ENCODE measurements at places on chromosomes 1 and 21.

GRCh38 chr21:15289896-15290841, 225.4 kb upstream of the NRIP1 start:
- DNase-seq = no peak

DNA sequence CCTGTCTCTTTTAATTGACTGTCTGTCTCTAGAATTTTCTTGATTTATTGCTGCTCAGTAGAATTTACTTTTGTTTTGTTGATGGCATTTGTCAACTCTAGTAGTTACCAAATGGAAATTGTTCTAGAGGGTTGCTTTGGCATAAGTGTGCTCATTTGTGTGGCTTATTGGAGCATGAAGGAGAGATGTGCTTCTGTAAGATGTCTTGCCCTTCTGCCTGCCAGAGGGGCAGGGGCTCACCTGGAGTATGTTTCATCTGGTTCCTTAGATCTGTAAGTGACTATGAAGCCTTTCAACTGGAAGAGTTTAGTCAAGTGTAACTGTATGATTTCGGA, 345.5 kb downstream of the DISC1 start:
- no peak for DNase-seq

DNA sequence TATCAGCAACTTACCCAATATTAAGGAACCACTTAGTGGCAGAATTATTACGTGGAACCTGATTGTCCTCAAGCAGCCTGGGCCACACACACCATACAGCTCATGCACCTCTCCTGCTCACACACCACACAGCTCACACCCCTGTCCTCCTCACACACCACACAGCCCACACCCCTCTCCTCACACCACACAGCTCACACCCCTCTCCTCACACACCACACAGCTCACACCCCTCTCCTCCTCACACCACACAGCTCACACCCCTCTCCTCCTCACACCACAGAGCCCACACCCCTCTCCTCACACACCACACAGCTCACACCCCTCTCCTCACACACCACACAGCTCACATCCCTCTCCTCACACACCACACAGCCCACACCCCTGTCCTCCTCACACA, 36.8 kb upstream of the LAMC2 start:
- no peak for DNase-seq

DNA sequence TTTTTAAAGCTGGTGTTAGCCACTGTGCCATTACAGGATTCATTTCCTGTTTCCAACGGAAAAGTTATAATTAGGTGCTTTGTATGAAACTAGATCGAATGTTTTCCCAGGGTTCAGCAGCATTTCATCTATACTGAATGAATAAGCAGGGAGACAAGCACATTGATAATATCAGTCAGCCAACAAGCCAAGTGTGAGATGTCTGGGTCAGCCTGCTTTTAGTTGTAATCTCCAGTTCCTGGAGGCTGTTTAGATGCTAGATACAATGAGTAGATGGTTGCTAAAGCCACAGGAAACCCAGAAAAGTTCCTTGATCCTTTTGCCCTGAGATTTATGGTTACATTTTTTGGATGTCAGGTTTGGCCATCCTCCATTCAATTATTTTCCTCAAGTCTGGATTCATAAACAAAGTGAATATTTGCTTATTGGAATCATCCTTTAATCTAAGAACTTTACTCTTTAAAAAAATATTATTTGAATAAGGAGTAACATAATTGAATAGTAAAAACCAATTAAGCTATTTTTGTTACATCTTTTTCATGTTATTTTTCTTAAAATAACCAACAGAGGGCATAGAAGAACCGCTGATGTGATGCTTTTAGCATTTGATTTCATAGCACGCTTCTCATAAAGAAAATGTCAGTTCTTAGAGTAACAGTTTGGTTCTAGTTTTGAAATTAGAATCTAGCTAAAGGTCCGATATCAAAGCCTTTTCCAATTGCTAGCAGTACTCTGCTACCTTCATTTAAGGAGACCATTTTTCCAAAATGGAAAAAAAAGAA, 76.6 kb downstream of the HSPA13 start:
- no peak for DNase-seq

- DNase-seq = no peak
These were observed 39.9 kb downstream of the ODF2L start for GRCh38 chr1:86356247-86356646.

GRCh38 chr1:8032366-8032910, 6.3 kb upstream of the ERRFI1 start:
- no peak for DNase-seq

GRCh38 chr1:116943438-116943837, 33.7 kb downstream of the PTGFRN start:
- no peak for DNase-seq

- peak; percentile 61 for DNase-seq
These were observed 36.2 kb upstream of the LYST start for GRCh38 chr1:235902677-235903542.

DNA sequence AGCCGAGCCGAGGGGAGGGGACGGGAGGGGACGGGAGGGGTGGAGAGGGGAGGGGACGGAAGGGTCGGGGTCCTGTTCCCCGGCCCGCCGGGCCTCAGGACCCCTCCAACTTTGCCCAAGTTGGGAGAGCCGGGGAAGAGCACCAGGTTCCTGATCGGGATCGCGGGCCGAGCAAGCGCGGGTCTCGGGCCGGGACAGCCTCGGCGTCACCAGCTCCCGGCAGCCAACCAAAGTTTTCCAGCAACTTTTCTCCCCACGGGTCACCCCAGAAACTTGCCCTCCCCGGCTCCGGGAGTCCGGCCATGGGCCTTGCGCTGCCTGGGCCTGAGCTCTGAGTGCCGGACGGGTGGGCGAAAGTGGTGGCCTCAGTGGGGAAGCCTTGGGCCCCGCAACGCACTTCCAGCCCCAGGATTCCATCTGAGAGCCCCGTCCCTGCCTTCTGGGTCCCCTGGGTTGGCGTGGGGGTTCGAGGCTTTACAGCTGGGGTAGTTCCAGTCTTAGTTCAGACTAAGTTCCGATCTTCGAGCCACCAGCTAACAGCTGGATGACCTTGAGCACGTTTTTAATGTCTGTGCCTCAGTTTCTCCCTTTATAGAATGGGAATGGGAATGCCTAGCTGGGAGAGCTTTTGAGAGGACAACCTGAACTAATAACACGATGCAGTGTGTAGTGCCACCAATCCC, 458 bp downstream of the ZC3H12A start:
- DNase-seq = no peak

DNA sequence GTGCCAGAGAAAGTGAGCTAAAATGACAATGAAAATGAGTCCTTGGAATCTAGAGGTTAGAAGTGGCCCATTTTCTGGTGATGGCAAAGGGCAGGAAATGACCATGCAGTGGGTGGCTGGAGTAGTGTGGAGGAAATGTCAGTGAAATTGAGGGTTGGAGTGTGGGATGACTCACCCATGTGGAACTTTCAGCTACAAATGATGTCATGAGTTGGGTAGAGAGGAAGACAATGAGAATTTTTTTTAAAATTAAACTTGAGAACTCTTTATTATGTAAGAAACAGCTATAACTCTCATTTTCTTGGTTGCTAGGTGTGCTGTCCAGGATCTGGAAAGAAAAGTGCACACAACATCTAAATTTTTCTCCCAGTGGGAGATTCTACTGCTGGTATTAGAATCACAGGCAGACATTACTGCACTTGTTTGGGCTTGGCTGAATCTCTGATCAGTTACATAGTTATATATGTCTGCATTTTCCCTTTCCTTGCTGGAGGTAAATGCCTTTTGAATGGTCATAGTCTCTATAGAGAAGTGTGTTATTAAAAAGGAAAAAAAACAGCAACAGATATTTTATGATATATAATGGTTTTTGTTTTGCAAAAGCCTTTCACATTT, 56.8 kb upstream of the GNG12 start:
- peak; percentile 53 for DNase-seq

GRCh38 chr1:7373876-7374562, 397.1 kb upstream of the VAMP3 start:
- DNase-seq = no peak

DNA sequence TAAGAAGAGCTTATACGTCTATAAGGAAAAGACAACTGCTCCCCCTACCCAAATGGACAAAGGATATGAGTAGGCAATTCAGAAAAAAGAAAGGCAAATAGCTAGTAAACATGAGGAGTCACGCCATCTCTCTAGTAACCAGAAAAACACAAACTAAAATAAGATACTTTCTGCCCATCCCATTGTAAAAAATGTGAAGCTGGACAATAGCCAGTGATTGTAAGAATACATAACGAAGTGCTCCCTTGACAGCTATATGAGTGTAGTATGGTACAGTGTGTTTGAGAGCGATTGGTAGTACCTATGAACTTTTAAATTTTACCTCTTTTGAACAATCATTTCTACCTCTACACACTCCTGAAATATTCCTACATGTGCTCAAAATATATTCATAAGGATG, 7.5 kb upstream of the GJA8 start:
- no peak for DNase-seq

- DNase-seq = no peak
These were observed 7.7 kb downstream of the ITPKB start for GRCh38 chr1:226731257-226731893.

- DNase-seq = no peak
These were observed 343.1 kb downstream of the NPHP4 start for GRCh38 chr1:5649166-5649551.

GRCh38 chr1:187570166-187570565, 741.4 kb downstream of the PLA2G4A start:
- no peak for DNase-seq

DNA sequence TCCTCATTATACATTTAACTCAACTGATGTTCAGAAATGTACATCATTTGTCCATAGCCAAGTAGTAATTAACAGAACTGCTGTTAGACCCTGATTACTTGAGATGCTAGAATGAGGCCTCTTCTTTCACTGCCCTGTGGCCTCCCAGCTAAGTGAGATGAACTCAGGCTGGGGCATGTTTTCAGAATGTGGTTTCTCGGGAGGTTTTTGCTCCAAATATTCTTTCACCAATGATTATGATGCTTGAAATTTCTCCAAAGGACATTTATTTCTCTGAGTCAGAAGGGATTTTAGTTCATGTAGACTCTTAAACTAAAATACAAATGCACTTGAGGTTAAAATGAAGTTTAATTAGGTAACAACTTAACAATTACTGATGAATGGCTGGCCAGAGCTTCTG, 34.6 kb upstream of the ADAMTS5 start:
- no peak for DNase-seq

DNA sequence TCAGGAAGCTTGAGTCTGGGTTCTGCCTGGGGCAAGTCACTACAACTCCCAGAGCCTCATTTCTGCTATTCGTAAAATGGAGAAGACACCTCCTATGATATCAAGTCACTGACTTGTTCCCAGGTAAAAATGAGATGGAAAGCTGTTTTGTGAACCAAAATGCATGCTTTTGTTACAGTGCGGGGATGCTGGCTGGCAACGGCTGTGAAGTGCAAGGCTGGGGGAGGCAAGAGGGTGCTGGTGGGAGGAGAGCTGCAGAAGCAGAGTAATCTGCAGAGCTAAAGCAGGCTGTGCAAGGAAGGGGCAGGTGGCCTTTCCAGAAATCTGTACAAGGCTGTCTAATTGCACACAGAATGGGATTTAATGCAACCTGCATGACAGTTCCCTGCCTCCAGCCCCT, 150.9 kb downstream of the CNIH3 start:
- no peak for DNase-seq

- DNase-seq = no peak
These were observed 792 bp downstream of the GOLPH3L start for GRCh38 chr1:150696162-150696561.

- DNase-seq = no peak
These were observed 31.5 kb upstream of the BTG3 start for GRCh38 chr21:17644186-17644585.

DNA sequence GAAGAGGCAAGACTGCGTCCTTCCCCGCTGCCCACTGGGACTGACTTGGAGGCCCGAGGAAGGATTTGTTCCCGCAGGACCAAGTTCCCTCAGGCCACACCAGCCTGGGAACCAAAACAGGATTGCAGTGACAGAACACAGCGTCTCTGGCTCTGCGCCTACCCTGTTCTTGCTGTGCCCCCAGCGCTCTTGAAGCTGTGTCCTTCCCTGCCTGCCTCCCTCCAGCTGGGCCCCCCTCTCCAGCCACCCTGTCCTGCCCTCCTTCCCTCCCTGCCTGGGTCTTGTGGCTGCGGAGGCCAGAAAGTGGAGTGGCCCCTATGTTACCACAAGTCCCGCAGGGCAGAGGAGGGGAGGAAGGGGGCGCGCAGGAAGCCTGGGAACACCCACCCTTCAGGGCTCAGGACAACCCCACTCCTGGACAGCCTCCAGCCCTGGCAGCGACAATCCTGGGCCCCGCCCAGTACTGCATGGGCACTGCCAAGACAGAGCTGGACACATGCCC, 164.9 kb downstream of the DYRK1A start:
- no peak for DNase-seq

GRCh38 chr1:170030212-170030611, 44.3 kb downstream of the KIFAP3 start:
- DNase-seq = no peak

DNA sequence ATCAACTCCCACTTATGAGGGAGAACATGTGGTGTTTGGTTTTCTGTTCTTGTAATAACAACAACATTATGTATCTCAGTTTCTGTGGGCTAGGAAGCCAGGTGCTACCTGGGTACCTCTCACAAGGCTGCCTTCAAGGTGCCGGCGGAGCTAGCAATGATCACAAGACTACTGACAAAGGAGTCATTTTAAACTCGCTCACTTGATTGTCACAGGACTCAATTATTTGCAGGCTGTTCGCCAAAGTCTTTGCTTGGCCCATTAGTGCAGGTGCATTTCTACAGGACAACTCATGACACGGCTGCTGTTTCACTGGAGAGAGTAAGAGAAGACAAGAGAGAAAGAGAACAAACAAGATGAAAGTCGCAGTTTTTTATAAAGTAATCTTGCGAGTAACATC, 1237.4 kb upstream of the TMPRSS15 start:
- no peak for DNase-seq

DNA sequence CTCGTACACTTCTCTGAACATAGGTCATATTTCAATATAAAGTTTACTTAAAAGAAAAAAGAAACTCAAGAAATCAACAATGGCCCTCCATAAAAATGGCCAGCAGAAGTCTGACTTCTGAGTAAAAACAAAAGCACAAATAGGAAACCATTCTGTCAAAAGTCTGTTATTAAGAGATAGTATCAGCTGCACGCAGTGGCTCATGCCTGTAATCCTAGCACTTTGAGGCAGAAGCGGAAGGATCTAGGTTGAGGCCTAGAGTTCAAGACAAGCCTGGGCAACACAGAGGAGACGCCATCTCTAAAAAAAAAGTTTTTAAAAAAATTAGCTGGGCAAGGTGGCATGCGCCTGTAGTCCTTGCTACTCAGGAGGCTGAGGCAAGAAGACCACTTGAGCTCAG, 67.3 kb downstream of the PUM1 start:
- DNase-seq = no peak

GRCh38 chr1:18266391-18266790, 158.8 kb downstream of the IGSF21 start:
- no peak for DNase-seq

GRCh38 chr1:159911326-159912070, 11.5 kb upstream of the CFAP45 start:
- DNase-seq = no peak

DNA sequence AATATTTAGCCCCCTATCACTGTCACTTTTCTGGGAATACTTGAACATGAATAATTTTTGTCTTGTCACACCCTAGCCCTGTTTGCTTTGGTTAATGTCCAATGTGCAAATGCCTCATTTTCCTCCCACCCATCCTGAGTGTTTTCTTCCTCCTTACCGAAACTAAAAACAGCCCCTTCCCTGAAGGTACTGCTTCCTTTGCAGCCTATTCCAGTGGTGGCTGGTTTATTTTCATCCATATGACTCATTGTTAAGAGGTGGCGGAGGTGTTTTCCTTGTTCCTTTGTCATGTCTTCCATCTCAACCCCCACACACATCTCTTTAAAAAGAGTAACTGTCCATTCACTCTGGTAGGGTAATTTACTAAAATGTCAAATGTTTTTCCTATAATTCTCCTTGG, 40.4 kb downstream of the CD55 start:
- no peak for DNase-seq

GRCh38 chr1:60185684-60186083, 112.1 kb upstream of the C1orf87 start:
- DNase-seq = no peak

Measured in fibroblast of the conjunctiva (primary cell).